ENCODE measurements at places on chromosomes 6 and 20.
A peak's percentile ranks its signal among the peaks of the same experiment; 100 is the strongest.

DNA sequence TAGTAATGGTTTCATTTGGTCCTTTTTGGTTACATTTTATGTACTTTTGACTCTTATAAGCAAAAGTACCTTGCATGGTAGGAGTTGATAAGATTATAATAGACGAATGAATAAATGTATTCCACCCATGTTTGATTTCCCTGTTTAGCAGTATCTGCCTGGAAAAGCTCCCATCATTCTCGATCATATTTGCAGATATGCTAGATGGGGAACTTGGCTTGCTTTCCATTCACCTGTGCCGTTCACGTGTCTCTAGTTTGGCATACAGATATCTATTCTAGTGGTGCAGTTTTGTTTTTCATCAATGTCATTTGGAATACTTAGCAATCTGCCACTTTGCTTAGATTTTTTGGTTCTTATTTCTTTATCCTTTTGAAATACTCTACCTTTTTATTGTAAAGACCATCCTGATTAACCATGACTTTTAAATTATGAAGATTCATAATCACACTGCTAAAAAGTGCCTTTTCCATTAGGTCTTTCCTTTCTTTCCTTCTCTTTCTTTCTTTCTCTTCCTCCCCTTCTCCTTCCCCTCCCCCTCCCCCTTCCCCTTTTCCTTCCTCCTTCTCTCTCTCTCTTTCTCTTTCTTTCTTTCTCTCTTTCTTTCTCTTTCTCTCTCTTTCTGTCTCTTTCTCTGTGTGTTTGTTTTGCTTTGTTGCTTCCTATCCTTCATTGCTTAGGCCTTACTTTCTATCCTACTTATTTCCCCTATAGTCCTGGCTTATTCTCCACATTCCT, 40.4 kb downstream of the ANKS1A start:
- no peak for DNase-seq

- peak; percentile 45 for DNase-seq
These were observed 21.0 kb upstream of the STX16 start for GRCh38 chr20:58630063-58630462.

DNA sequence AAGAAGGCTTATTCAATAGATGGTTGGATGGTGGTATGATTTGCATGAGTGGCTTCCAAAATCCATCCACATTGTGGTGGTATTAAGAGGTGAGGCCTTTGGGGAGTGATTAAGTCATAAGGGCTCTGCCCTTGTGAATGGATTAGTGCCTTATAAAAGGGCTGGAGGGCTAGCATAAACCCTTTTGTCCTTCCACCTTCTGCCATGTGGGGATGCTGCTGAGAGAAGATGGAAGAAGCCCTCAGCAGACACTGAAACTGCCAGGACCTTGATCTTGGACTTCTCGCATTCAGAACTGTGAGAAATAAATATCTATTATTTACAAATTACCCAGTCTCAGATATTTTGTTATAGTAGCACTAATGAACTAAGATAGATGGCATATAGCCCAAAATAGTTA, 27.8 kb upstream of the SRPK1 start:
- no peak for DNase-seq

DNA sequence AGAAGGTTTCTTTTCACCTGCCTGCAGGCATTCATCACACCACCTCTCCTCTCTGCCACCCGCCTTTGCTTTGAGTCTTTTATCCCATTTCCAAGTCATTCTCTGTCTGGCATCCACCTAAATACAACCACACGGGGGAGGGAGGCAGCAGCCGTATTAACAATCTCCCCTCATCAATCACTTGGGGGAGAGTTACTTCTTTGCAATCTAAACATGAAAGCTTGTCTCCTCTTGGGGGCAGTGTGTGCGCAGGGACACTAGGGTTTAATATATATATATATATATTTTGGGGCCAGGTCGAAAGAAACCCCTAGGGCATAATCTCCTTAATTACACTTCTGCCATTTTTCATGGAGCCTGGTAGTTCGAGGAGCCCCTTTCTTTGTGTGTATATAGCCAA, 214.5 kb downstream of the TSHZ2 start:
- no peak for DNase-seq

GRCh38 chr6:153575528-153575927, 444.4 kb upstream of the RGS17 start:
- no peak for DNase-seq

DNA sequence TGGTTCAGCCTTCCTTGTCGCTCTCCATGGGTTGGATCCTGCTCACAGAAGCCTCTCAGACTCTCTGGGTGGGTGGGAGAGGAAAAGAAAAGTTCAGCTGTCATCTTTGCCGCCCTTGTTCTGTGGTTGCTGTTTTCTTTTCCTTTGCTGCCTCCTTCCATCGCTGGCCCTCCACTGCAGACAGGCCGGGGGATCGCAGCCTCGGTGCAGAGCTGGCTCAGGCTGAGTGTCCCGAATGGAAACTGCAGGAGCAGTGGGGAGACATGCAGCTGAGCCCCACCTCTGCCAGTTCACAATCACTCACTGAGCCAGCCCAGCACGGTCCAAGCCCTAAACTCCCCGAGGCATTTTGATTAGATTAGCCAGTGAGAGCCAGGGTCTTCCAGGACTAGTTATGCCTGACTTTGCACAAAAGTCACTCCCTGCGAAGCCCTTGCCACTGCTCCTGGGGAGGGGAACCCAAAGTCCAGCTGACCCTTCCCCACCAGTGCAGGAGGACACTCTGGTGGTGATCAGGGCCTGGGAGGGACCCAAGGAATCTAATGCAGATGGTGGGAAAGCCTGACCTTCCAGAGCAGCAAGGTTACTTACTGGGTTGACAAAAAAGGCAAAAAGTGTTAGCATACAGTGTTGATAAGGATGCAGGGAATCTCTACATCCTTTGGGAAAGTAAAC, 14.0 kb downstream of the NRN1 start:
- DNase-seq, result no peak

- no peak for DNase-seq
These were observed 106.3 kb upstream of the GJE1 start for GRCh38 chr6:142026471-142026870.

DNA sequence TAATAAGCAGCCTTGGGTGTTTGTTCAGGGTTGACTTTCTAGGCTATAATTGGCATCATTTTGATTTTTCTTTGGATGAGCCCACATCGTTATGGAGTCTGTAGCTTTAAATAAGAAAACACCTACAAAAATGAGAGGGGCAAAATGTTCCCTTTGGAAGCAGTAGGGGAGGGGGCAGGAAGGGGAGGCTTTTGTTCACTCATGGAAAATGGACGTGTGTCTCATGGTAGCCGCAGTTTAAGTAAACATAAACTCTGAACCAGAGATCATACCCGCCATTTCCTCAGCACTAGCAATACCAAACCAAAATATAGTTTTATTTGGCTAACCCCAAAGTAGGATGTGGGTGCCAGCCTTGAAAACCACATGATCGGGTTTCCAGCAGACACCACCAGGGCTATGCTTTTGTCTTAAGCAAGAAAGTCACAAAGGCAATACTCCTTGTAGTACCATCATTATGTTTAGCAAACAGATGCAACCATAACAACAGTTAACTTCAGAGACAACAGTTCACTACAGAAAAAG, 572.5 kb upstream of the JAG1 start:
- DNase-seq, result no peak

- DNase-seq, result no peak
These were observed 19.5 kb downstream of the FHL5 start for GRCh38 chr6:96582436-96582835.

DNA sequence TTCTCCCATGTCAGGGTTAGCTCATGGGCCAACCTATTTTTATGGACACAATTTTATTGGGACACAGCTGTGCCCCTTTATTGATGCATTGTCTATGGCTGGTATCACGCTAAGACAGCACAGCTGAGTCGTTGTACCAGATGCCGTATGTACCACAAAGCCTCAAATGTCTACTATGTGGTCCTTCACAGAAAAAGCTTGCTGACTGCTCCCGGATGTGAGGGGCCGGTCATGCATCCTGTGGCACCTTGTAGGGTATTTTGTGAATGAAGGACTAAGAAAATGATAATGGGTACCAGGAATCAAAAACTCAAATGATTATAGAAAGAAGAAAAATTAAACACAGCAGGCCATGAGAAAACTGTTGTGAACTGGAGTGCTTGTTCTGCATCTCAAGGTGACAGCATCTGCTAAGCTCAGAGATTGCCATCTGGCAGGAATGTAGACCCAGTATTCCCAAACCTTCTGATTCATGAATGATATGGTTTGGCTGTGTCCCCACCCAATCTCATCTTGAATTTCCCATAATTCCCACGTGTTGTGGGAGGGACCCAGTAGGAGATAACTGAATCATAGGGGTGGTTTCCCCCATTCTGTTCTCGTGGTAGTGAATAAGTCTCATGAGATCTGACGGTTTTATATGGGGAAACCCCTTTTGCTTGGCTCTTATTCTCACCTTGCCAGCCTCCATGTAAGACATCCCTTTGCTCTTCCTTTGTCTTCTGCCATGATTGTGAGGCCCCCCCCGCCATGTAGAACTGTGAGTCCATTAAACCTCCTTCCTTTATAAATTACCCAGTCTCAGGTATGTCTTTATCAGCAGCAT, 248.5 kb downstream of the TSHZ2 start:
- no peak for DNase-seq

GRCh38 chr6:36510365-36510764, 36.9 kb downstream of the STK38 start:
- no peak for DNase-seq

- DNase-seq, result no peak
These were observed 25.4 kb downstream of the CDYL start for GRCh38 chr6:4801491-4802110.

DNA sequence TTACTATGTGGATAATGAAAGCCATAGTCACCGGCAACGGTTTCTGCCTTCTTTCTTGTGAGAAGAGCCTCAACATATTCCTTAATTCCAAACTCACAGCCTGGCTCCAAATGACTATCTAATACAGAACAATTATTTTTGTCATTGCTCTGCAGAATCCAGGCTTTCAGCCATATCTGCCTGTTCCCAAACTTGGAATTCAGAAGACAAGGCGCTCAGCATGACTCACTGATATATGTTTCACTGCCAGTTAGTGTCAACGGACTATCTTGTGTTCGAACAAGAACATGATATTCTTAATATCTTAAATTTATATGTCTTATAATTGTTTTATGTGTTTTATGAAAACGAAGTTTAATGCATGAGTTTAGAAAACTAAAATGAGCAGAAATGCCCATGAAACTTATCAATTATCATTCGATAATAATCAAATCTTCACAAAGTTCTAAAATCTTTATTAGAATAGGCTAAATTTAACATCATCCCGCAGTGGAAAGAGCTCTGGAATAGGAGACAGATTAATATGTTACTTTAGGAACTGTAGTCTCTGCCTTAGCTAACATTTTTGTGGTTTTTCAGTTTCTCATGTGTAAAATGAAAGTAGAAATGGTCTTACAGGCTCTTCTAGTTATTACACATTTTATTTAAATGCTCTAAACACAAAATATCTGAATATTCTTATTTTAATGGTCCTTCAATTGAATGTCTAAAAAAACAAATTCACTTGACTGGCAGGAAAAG, 669.3 kb upstream of the GJE1 start:
- DNase-seq, result peak; percentile 53

- no peak for DNase-seq
These were observed 761 bp downstream of the KLHL32 start for GRCh38 chr6:96925290-96925687.

DNA sequence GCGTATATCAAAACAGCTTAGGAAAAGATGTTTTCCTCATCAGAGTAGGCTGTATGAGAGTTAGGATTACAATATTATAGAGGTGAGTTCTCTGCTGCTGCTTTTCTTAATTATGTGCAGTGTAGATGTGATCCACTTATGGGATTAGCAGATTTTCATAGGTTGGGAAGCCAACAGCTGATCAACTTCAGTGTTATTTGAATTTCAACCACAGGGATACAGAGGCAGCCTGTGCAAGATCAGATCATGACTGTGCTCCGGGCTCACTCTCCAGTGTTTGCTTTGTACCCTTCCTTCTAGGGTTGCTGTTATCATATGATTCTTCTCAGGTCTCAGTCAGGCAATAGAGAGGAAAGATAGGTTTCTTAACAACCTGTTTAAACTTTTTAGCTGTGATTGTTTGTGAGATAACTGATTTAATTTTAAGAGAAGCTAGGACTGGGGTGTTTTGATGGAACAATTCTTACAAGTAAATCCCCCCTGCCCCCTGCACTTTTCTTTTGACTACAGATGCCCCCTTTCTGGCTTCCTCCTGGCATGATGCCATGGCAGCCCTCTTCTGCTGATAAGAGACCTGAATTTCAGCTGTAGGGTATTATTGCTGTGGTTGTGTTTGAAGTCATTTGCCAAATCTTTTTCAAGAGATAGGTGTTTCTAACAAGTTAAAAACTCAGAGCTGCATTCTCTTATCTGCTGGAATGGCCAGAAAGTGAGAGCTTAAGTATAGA, 8.5 kb downstream of the RNF8 start:
- DNase-seq, result no peak

DNA sequence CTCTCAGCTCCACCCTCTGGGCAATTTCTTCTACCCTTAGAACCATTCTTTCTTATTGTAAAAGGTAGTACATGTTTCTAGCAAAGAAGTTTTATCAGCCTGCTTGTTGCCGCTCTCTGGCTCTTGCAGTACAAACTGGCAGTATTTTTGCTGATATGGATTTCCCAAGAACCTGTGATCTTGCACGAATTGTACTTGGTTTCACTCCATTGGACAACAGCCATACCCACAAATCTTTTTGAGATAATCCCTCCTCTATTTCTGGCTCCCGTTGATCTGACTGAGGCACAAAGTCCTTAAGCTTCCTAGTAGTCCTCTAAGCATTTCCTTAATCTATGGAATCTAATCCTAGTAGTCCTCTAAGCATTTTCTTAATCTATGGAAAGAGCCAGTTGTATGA, 487.0 kb upstream of the PTCHD4 start:
- DNase-seq, result no peak

- no peak for DNase-seq
These were observed 16.7 kb downstream of the KCTD20 start for GRCh38 chr6:36459501-36459900.

GRCh38 chr6:1618311-1619097, 8.8 kb downstream of the FOXC1 start:
- no peak for DNase-seq

DNA sequence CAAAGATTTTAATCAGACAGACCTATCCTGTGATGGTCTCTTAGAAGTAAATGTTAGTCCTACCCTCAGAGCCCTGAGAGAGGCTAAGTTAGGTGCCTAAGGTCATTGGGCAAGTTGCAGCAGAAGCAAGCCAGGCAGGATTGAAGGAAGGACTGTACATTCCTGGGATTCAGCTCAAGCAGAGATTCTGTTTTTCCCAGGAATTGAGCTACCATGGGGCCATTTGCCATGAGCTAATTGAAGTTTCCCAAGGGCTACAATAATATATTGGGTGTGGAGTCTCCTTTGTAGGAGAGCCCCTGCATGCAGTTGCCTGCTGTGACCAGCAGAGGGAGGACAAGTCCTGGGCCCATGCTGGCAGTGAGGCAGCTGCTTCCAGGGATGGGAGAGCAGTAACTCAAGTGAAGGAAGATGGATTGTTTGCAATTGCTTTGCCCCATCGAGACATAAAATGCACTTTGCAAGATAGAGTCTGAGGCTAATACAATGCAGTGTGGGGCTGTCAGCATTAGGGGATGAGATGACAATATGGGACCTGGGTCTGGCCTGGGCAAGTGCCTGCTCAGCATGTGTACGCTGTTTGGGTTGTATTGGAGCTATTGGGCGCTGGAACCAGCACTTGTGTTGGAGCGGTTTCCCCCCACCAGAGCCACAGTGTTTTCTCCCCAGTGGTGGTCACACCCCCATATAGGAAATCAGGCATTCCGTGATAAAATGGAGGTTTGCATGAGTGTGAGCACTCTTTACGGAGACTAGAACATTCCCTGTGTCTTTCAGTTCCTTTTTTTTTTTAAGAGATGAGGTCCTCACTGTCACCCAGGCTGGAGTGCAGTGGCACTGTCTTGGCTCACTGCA, 27.9 kb downstream of the DNMT3B start:
- DNase-seq, result peak; percentile 68
